Suppressor macrophage (primary cell): ENCODE measurements at places on chromosomes 4 and X.

- DNase-seq, result peak; percentile 17
These were observed 69.6 kb upstream of the C4orf50 start for GRCh38 chr4:6087669-6088341.

- no peak for DNase-seq
These were observed 1952.2 kb downstream of the PCDH7 start for GRCh38 chr4:32672359-32672758.

DNA sequence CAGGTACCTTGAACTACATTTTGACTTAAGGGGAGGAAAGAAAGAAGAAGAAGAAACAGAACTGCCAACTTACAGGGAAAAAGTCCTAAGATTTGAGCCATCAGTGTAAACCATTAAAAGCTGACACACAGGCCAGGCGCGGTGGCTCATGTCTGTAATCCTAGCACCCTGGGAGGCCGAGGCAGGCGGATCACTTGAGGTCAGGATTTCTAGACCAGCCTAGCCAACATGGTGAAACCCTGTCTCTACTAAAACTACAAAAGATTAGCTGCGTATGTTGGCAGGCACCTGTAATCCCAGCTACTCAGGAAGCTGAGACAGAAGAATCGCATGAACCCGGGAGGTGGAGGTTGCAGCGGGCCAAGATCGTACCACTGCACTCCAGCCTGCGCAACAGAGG, 389.7 kb upstream of the FAM241A start:
- DNase-seq, result no peak

DNA sequence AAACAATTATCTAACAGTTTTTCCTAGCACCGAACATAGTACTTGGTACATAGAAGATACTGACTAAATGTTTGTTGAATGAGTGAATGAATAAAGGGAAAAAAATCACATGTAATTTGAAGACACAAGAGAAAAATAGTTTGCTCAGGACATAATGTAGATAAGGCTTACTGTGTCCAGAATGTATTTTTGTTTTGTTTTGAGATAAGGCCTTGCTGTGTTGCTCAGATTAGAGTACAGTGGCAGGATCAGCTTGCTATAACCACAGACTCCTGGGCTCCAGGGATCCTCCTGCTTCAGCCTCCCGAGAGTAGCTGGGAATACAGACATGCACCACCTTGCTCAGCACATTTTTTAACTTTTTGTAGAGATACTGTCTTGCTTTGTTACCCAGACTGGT, 6.5 kb downstream of the FAM199X start:
- no peak for DNase-seq

- DNase-seq, result no peak
These were observed 381.2 kb downstream of the STPG2 start for GRCh38 chr4:97762115-97762512.

GRCh38 chr4:112015960-112016359, 129.3 kb upstream of the FAM241A start:
- no peak for DNase-seq

DNA sequence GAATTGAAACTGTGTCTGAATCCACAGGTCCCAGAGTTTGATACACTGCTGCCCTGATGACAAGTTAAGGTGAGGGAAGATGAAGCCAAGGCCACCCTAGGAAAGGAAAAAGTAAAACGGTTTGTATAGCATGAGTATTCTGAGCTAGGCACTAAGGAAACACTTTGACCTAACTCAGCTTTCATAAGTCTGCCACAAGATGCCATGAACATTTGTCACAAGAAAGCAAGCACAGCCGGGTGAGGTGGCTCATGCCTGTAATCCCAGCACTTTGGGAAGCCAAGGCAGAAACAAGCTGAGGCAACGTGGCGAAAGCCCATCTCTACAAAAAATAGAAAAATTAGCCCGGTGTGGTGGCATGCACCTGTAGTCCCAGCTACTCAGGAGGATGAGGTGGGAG, 34.2 kb downstream of the ELOVL6 start:
- DNase-seq, result no peak

DNA sequence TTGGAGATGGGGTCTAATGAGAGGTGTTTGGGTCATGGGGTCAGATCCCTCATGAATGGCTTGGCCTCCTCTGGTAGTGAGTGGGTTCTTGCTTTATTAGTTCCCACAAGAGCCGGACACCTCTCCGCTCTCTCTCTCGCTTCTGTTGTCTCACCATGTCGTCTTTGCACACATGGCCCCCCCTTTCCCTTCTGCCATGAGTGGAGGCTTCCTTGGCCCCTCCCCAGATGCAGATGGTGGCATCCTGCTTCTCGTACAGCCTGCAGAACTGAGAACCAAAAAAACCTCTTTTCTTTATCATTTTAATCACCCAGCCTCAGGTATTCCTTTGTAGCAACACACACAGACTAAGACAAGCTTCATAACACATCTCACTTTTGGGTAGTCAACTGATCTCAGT, 49.6 kb upstream of the SPRY1 start:
- no peak for DNase-seq

GRCh38 chrX:126994032-126994600, 174.6 kb downstream of the PRR32 start:
- DNase-seq, result no peak
